ENCODE measurements at places on chromosomes 11 and 22. TPM values are rescaled to one million over a fixed set of nuclear protein-coding genes. Genes with fewer than 3 reads are reported as not detected.

The FAM181B gene
- total RNA-seq: under 0.01 TPM

The DERL3 gene
- 0.66 TPM for total RNA-seq

The LDHAL6A gene
- total RNA-seq: not detected

The PDGFD gene
- 12.2 TPM for total RNA-seq

The RTN4RL2 gene
- 0.27 TPM for total RNA-seq

The TYMP gene
- 4.4 TPM for total RNA-seq

The RAG2 gene
- not detected for total RNA-seq

The CYTH4 gene
- total RNA-seq: 0.13 TPM

The LRRC55 gene
- total RNA-seq: not detected

The PLAAT5 gene
- not detected for total RNA-seq

The SPDYC gene
- total RNA-seq: not detected

The PRAME gene
- total RNA-seq: not detected

The CDC45 gene
- total RNA-seq: 32.7 TPM

The GSTT4 gene
- total RNA-seq: not detected

The SPI1 gene
- total RNA-seq: not detected

The KCNA4 gene
- total RNA-seq: not detected

The DLG2 gene
- 1.1 TPM for total RNA-seq

The SAA2 gene
- total RNA-seq: not detected

The TTC17 gene
- total RNA-seq: 81.3 TPM

The ZPR1 gene
- 41.5 TPM for total RNA-seq

The KLHDC7B gene
- not detected for total RNA-seq

The INPPL1 gene
- total RNA-seq: 52.5 TPM

The PTGDR2 gene
- total RNA-seq: under 0.01 TPM

The GCAT gene
- 32.3 TPM for total RNA-seq

The FZD4 gene
- 254 TPM for total RNA-seq

The P2RY2 gene
- 4.8 TPM for total RNA-seq

The PLEKHB1 gene
- total RNA-seq: 0.79 TPM

The APOL6 gene
- 3.9 TPM for total RNA-seq

The ALDH3B1 gene
- 0.13 TPM for total RNA-seq

The IFITM10 gene
- not detected for total RNA-seq

The KCNJ1 gene
- total RNA-seq: under 0.01 TPM

The MEI1 gene
- 4.3 TPM for total RNA-seq

The TRPC6 gene
- total RNA-seq: not detected

The HEPHL1 gene
- total RNA-seq: not detected

The PNPLA5 gene
- total RNA-seq: not detected

The MRGPRX3 gene
- not detected for total RNA-seq

The SSH3 gene
- 8.2 TPM for total RNA-seq

The MOGAT2 gene
- not detected for total RNA-seq

The YIF1A gene
- 70.6 TPM for total RNA-seq

The PRR5L gene
- total RNA-seq: 9.8 TPM

The INPP5J gene
- 0.29 TPM for total RNA-seq

The ATG16L2 gene
- 19.9 TPM for total RNA-seq

The GGTLC2 gene
- not detected for total RNA-seq

The FAM180B gene
- not detected for total RNA-seq

The TUT1 gene
- total RNA-seq: 12.6 TPM

The HTR3B gene
- total RNA-seq: not detected

The MED17 gene
- total RNA-seq: 53.2 TPM

The BTBD18 gene
- not detected for total RNA-seq

The TSGA10IP gene
- not detected for total RNA-seq

The LGALS12 gene
- total RNA-seq: not detected

The OR2D2 gene
- total RNA-seq: 0.66 TPM

The CD3E gene
- not detected for total RNA-seq

The CEND1 gene
- 0.53 TPM for total RNA-seq

The HEPN1 gene
- not detected for total RNA-seq

The ADM2 gene
- total RNA-seq: 0.36 TPM

The OR5P2 gene
- not detected for total RNA-seq

The DGAT2 gene
- 2.1 TPM for total RNA-seq

Data from thoracic aorta endothelial cell (primary cell).